ENCODE measurements at places on chromosomes 5 and 9.

- DNase-seq, result peak; percentile 31
Observed at GRCh38 chr5:120823328-120823727, 359.2 kb downstream of the PRR16 start.

GRCh38 chr5:144162686-144163085 lies 7.8 kb downstream of the YIPF5 start:
- DNase-seq, result peak; percentile 37

DNA sequence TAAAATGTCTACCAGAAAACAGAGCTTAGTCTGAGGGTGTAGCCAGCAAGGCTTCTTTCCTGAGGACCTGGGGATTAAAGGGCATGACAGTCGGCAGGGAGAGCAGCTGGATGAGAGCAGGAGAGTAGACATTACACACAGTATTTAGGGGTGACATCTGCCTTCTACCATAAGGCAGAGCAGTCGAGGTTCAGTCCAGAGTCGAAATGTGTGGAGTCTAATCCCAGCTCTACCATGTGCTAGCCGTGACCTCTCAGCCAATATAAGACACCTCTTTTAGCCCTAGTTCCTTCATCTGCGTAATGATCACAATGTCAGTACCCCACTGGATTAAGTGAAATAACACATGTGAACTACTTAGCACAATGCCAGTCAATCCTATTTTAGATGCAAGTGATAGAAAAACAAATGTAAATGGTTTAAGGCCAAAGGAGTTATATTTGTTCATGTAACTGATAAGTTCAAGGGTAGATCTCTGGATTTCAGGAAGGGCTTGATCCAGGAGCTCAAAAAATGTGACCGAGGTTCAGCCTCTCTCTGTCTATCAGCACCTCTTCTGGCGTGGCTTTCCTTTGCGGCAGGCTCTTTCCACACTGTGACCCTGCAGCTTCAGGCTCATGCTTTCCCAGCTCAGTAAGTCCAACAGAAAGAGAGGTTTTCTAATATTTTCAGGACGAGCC lies 16.2 kb upstream of the CPLX2 start:
- DNase-seq, result no peak

- DNase-seq, result no peak
Observed at GRCh38 chr9:3507395-3508077, 18.3 kb downstream of the RFX3 start.

DNA sequence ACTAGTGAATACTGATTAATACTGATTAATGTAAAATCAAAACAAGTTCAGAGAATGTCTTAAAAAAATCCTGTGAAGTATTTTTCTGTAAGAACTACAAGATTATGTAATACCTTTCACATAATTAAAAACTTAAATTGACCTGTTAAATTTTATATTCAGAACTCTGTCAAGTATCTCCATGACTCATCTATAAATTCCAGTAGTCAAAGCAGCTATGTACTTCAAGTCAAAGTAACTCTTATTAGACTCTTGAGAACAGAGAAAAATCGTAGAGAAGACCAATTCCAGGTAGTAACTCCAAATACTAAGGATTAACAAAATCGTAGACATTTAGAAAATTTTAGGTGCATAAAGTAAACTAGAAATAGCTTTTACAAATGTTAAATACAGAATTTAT lies 77.1 kb downstream of the HOMER1 start:
- peak; percentile 38 for DNase-seq

- DNase-seq, result peak; percentile 95
Observed at GRCh38 chr9:75890472-75891276, at the start of gene PCSK5. Gene PCSK5 (plus strand): TSS chr9:75890673. CDS start chr9:75891182, 509 bp downstream.

- DNase-seq, result peak; percentile 69
Observed at GRCh38 chr5:98755406-98755805, 18.1 kb upstream of the RGMB start.

All from GM23248 (cell line).